ENCODE measurements at places on chromosomes 2 and 18.

DNA sequence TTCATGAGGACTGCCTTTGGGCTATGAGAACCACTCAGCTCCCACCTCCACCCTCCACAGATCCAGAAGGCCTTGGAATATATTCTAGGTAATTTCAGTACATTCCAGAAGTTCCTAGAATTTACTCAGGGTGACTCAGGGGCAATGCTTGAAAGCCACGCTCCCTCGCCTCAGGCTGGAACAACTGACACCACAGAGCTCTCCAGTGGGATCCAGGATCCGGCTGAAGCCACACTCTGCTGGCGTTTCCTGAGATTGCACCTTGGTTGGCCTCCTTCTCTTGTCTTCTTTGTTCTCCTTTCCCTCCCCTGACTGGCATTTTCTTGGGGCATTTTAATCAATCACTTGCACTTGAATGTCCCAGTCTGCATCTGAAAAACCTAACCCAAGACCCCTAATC is 92.6 kb upstream of the KCNE4 start:
- no peak for DNase-seq

DNA sequence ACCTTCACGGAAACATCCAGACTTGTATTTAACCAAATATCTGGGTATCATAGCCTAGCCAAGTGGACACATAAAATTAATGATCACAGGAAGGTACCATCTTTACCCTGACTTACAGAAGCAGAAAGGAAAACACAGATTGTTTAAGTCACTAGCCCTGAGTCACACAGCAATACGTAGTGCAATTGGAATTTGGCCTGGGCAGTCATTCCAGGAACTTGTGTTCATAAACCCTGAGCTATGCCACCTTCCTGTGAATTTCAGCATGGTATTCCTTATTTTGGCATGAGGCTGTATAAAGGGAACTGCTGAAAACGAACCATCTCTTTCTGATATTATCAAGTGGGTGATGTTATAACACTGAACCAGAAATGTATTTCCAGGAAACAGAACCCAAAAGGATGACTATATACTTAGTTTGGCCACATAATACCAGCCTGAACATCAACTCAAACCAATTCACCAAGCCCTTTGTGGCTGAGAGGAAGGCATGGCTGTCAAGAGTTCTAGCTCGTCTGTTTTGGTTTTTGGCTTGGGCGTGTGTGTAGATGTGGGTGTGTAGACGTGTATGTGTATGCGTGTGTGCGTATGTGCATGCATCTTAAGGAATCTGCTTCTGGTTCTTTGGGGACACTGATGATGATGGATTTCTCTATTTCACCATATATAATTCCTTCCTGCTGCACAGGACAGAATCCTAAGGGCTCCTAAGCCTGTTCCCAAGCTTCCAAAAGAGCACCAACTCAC is 533.4 kb upstream of the ID2 start:
- no peak for DNase-seq

DNA sequence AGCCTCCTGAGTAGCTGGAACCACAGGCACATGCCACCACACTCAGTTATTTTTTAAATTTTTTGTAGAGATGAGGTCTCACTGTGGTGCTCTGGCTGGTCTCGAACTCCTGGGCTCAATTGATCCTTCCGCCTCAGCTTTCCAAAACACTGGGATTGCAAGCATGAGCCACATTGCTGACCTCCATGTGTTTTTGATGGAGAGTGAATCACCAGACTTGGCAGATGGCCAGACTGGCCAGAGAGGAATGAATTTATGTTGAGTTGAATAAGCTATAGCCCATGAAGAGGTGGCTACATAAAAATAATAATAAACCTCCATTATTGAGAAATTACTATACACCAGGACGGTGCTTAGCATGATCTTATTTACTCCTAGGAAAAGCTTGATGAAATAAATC is 91.5 kb downstream of the MREG start:
- DNase-seq, result no peak

DNA sequence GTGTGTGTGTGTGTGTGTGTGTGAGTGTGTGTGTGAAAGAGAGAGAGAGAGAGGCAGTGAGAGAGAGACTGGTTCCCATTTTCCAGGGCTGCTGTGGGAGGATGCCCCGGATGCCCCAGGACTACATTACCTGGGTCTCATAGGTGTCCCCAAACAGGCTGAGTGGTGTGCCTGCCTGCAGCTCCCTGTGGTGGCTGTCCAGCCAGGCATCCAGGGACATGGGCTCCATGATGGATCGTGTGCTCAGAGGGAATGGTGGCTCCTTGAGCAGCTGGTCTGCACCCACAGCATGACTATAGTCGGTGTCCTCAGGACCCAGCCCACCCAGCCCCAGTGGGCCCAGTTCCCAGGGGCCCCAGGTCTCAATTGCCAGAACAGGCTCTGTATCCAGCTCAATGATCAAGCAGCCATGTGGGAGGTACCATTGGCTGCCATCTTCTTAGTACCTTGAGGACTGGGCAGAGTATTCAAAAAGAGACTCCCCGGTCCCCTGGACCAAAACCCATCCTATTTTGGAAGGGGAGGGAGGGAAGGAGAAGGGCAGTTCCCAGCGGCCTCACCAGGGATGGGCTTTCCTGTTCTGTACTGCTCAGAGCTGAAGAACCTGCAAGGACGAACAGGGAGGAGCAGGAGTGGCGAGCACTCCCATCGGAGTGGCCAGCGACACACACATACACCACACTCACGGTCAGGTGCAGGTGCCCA is 5.8 kb upstream of the OXER1 start:
- no peak for DNase-seq

DNA sequence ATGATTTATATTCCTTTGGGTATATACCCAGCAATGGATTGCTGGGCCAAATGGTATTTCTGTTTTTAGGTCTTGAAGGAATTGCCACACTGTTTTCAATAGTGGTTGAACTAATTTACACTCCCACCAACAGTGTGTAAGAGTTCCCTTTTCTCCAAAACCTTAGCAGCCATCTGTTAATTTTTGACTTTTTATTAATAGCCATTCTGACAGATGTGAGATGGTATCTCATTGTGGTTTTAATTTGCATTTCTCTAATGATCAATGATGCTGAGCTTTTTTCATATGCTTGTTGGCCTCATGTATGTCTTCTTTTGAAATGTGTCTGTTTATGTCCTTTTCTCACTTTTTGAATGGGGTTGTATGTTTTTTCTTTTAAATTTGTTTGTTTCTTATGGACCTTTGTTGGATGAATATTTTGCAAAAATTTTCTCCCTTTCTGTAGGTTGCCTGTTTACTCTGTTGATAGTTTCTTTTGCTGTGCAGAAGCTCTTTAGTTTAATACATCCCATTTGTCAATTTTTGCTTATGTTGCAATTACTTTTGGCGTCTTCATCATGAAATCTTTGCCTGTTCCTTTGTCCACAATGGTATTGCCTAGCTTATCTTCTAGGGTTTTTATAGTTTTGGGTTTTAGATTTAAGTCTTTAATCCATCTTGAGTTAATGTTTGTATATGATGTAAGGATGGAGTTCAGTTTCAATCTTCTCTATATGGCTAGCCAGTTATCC is 119.7 kb upstream of the XIRP2 start:
- DNase-seq, result no peak

GRCh38 chr2:96665083-96665569 is 22.6 kb downstream of the FER1L5 start:
- DNase-seq, result no peak

GRCh38 chr18:75654386-75654785 is 226.9 kb upstream of the SMIM21 start:
- DNase-seq, result no peak

DNA sequence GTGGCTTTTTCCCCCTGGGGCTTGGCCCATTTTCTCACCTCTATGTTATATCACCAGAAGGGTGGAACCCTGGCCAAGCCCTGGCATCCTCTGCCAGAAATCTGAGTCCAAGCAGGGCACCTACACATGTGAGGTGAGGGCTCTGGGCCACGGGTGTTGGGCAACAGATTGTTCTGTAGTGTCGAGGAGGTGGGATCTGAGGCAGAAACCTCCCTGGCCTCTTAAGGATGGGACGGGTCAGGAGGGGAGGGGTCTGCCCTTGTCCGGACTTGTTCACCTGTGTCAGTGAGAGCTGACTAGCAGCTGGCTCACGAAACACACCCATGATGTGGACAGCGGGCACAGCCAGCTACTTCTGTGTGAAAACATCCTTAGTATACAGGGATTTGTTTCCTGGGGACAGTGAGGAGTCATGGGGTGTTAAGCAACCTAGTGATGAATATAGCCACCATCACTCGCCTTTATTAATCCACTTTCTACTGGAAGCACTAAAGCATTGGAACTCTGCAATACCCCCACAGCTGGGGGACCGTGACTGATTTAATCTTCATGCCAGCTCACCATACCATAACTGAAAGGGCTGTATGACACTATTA is 35.6 kb downstream of the EPAS1 start:
- no peak for DNase-seq

DNA sequence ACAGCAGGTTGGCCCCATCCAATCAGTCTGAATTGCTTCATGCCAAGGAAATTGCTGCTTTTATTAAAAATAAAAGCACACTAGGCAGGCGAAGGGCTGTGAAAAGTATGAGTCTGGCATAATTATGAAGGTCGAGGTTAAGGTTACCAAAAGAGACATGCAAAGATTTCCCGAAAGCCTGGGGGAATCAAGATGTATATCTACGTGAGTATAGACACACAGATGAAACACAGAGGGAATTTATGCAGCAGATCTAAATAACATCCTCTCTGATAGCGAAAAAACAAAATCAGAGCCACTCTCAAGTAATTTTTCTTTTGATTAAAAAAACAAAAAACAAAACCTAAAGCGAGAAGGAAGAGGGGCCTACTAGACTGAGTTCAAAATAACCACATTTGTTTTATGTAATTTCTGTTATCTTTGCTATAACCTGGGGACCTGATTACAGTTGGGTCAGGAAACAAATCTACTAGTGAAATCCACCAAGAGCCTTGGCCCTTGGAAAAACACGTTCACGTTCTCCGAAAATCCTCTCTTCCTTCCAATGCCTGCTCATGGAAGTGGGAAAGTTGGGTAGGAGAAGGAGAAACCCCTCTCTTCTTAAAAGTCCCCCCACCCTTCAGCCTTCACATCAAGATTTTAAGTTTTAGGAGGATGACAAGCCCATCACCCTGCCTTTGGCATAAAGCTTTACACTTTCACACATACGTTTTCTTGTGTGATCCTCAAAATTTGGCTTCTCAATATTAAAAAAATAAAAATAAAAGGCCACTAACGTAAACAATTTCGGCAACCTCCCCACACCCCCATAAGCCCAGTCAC is 1.4 kb downstream of the AAK1 start:
- no peak for DNase-seq

- DNase-seq, result no peak
Observed at GRCh38 chr2:170039401-170040172, 138.4 kb upstream of the MYO3B start.

DNA sequence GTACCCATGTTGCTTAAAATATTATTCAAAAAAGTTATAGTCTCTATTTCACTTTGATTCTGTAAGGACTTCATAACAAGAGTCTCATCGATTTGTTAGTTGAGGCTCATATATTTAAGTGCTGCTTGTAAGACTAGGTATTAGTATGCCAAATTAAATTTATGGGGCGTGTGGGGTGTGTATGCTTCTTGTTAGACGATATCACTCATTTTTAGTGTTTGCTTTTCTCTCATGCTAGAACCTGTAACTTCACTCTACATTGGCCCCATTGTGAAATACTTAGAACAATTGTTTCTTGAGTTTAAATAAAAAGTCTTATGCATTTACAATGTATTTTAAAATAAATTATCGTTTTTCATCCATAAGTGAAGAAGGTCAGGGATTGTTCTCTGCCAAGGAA is 63.6 kb downstream of the CTNNA2 start:
- DNase-seq, result no peak

- DNase-seq, result no peak
Observed at GRCh38 chr18:62327977-62328376, 2.9 kb downstream of the TNFRSF11A start.

GRCh38 chr18:11897781-11898180 is 10.3 kb downstream of the MPPE1 start:
- no peak for DNase-seq

GRCh38 chr2:38406597-38407110 is 29.6 kb upstream of the ATL2 start:
- no peak for DNase-seq
